ENCODE measurements at places on chromosomes 6 and 20.

- DNase-seq: no peak
Observed at GRCh38 chr20:34535301-34535840, 19.1 kb downstream of the DYNLRB1 start.

- no peak for DNase-seq
Observed at GRCh38 chr6:9896806-9897205, 518.1 kb downstream of the TFAP2A start.

- DNase-seq: no peak
Observed at GRCh38 chr6:83273596-83273995, 80.4 kb downstream of the RWDD2A start.

DNA sequence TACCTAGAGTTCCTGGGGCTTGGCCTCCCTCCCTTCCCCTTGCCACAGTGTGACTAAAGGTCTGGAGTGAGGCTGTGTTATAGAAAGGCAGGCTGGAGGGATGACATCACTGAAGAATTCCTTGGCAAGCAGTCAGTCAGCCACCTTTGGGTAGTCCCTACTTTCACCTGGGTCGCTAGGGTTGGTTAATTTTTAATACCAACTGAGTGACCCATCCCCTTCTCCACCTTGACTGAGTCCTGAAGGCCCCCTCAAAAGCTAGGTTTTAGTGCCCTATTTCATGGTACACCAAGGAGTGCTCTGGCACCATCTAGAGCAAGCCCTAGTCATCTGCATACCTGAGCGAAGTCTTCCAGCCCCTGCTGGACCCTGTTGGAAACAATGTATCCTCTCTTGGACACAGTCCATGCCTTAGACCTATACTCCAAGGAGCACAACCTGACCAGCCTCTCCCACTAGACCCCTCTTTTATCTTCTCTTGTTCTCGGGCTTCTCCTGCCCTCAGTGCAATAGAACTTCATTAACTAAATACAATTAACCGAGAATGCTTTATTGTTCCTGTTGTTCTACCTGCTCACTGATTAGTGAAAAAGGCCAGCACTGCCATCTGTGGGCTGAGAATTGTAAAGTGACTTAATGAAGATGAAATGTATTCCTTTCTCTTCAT lies 44.6 kb downstream of the RIN2 start:
- no peak for DNase-seq

GRCh38 chr6:46281110-46281509 lies 110.3 kb upstream of the ENPP5 start:
- no peak for DNase-seq

DNA sequence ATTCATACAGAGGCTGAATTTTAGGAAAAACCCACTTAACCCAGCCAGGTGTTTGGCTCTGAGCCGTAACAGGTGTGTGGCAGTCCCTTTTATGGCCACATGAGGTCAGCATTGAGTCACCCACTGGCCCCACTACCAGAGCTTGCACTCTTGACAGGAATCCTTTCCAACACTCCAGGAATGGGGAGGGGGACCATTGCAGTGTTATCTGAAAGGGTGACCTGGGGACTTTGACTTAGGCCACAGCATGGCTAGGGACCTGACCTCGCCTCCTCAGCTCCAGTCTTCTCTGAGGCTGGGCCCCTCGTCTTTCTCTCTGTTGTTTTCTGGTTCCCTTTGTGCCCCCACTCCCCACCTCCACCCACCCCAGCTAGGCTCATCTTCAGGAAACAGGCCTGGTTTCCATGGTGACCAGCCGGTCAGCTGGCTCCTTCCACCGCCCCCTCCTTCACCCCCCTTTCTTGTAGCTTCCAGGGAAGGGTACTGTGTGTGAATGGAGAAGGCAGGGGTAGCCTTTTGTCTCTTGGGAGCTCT lies 2.1 kb upstream of the TMEM151B start:
- DNase-seq: peak; percentile 54

- no peak for DNase-seq
Observed at GRCh38 chr6:168746013-168746412, 305.0 kb downstream of the SMOC2 start.

- no peak for DNase-seq
Observed at GRCh38 chr6:62367601-62368000, 81.6 kb upstream of the KHDRBS2 start.

DNA sequence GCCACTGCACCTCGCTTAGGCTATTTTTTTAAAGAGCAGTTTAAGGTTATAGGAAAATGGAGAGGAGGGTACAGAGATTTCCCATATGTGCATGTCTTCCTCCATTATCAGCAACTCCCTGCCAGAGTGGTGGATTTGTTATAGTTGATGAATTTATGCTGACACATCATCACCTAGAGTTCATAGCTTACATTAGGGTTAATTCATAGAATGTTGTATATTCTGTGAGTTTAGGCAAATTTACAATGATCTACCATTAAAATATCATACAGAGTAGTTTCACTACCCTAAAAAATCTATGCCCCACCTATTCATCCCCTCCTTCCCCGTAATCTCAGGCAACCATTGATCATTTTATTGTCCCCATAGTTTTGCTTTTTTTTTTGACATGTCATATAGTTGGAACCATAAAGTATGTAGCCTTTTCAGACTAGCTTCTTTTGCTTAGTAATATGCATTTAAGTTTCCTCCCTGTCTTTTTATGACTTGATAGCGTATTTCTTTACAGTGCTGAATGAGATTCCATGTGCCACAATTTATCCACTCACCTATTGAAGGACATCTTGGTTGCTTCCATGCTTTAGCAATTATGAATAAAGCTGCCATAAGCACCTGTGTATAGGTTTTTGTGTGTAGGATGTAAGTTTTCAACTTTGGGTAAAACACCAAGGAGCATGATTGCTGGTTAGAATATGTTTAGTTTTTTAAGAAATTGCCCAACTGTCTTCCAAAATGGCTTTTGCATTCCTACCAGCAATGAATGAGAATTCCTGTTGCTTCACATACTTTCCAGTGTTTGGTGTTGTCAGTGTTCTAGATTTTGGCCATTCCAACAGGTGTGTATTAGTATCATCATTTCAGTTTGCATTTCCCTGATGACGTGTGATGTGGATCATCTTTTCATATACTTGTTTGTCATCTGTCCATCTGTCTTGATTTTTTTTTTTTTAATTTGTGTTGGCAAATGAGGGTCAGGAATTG lies 60.2 kb downstream of the NCOA3 start:
- no peak for DNase-seq

GRCh38 chr6:20819774-20820400 lies 285.6 kb downstream of the CDKAL1 start:
- no peak for DNase-seq

- DNase-seq: no peak
Observed at GRCh38 chr6:37085198-37085597, 79.7 kb downstream of the FGD2 start.

DNA sequence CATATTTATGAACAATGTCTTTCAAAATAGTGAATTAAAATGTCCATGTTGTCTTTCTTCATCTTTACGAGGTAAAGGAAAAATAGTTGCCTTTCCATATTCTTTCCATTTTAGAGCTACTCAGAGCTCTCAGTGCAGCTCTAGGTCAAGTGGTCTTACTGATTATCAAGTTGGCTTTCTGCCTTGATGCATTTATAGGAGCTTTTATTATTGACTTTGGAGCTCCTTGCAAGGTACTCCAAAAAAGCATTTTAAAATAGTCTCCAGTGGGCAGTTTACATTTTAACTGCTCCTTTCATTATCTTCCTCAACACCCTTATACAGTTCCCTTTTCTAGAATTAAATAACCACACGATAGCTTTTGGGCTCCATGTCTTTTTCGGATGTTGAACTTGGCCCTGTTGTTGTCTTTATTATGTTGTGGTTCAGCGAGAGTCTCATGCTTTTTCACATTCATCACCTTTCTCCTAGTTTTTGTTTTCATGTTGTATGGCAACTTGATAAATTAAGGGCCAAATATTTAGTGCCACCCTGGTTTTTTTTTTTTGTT lies 122.9 kb downstream of the CLIC5 start:
- no peak for DNase-seq

DNA sequence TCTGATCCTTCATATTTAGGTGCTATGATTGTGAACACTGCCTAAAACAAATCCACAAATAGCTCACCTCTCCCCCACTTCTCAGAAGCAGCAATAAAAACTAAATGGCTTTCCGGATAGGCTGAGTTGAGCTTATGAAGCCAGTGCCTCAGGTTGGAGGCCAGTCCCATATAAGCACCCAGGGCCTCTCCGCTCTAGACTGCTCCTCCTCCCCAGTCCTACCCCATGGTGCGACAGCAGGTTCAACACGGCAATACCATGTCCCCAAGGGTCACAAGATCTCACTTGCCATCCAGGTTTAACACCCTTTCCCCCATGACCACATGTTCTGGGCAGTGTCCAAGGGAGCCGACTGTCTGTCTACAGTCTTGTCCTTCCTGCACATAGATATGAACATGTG lies 20.8 kb downstream of the BNIP5 start:
- no peak for DNase-seq
